Fibroblast of skin of back (primary cell): ENCODE measurements at places on chromosomes 5 and 9.

DNA sequence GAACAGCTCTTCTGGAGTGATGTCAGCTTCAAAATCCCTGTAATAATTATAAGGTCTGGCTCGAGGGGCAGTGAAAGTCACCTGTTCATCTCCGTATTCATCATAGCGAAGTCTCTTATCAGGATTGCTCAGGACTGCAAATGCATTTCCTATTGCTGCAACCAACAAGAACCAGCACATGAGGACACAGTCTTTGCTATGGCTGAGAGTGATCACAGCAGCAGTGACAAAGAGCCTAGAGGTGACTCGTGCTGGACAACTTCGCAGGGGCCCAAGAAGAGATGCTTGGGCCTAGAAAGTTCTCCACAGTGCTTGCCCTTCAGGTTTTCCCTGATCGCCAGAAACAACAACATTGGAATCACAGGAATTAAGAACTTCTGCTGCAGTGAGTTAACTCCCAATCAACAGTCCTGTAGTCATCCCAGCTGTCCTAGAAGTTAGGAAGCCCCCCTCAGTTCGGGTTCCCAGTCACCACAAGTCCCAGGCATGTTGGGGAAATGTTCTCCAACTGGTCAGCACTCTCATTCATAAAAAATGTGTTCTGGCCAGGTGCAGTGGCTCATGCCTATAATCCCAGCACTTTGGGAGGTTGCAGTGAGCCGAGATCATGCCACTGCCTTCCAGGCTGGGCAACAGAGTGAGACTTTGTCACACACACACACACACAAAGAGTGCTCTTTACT lies 13.0 kb downstream of the DNAJC18 start:
- DNase-seq: no peak

DNA sequence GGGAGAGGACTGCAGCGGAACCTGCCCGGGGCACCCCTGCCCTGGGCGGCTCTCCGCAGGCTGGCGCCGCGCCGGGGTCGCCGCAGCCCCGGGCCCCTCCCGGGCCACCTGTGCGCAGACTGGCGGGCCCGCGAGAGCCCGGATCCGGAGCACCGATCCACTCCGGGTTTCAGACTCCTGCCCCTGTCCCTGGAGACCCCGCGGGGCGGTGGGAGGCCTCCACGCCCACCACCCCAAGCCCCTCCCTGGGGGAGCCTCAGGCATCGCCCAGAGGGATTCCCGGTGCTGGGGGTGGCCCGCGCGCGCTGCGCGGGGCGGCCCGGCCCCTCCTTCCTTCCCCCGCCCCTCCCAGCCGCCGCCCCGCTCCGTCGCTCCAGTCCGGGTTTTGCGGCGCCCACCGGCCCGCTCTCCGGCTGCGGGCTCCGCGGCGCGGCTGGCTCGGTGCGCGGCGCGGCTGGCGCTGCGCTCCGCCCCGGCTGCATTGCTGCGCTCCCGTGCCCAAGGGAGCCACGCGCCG lies at the start of gene UNC5A:
TSS of gene UNC5A (plus strand) at position 479 of the 517 bp plus-strand sequence. CDS start 192 bp downstream, outside the sequence.
- DNase-seq: peak; percentile 43

DNA sequence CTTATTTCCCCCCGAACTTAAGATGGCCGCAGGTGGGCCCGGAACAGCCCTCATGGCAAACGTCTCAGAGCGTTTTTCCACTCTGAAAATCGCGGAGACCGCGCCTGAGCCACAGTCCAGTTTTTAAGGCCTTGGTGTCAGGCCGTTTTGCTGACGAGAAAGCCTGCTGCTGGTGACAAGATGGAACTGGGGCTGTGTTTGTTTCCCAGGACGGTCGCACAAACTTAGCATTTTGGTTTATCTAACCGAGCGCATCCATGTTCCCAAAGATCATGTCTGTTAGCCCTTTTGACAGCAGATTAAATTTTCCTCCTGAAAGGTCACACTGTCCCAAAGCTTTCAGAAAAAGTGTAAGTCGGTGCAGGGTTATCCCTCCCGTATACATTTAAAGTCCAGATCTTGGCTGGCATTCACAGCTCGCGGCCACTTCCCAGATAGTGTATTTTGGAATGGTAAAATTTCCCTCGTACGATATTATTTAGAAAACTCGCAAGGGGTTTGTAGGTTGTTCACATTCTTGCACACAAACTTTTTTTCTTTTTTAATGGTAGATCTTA lies 812 bp downstream of the SREK1 start:
- no peak for DNase-seq

GRCh38 chr5:140011297-140011802 lies 31.7 kb downstream of the NRG2 start:
- DNase-seq: no peak

- DNase-seq: peak; percentile 22
Observed at GRCh38 chr9:27473111-27473529, 51.0 kb upstream of the IFNK start.

GRCh38 chr5:68060382-68060781 lies 155.2 kb upstream of the PIK3R1 start:
- no peak for DNase-seq

GRCh38 chr9:125617087-125617486 lies 89.9 kb downstream of the MAPKAP1 start:
- no peak for DNase-seq

DNA sequence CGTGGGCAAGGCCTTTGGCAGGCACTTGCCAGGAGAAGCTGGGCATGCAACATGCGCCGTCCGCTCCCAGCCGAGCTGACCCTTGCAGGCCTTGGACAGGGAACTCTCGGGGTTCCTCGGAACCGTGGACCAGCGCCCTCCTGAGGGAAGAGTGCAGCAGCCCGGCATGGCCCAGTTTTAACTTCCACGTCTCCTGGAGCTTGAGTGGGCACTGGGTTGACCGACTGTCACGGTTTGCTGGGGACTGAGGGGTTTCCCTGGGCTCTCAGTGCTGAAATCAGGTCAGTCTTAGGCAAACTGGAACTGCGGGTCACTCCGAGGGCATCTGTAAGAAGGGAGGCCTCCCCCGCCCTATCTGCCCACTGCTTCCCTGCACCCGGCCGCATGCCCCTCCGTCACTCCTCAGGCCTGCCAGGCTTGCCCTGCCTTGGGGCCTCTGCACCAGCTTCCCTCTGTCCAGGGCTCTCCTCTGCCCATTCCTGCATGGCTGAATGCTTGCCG lies 87.0 kb upstream of the PHYKPL start:
- no peak for DNase-seq

- no peak for DNase-seq
Observed at GRCh38 chr9:93475856-93476255, 22.5 kb upstream of the FAM120AOS start.

DNA sequence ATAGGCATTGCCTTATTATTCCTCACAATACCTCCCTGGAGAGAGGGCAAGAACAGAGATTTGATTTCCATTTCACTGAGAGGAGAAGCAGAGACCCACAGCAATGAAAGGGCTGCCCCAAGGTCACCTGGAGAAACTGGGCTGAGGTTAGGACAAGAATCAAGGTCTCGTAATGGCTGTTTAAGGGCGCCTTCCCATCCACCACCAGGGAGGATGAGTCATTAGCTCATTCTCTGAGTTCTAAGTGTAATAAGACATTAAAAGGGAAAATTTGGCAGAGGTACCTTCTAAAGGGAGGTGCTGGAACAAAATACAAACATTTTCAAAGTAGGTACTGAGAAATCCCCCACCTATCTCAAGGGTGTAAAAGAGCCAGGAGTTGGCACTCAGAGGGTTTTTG lies 52.6 kb upstream of the TCERG1 start:
- no peak for DNase-seq

GRCh38 chr5:123809594-123810221 lies 297.7 kb downstream of the CSNK1G3 start:
- DNase-seq: no peak

- DNase-seq: no peak
Observed at GRCh38 chr9:116891424-116891823, 204.3 kb downstream of the TRIM32 start.

GRCh38 chr9:95927271-95928004 lies 51.9 kb downstream of the ERCC6L2 start:
- no peak for DNase-seq

- DNase-seq: peak; percentile 74
Observed at GRCh38 chr9:134858051-134858841, 22.4 kb upstream of the FCN2 start.

- no peak for DNase-seq
Observed at GRCh38 chr9:2220036-2220435, 204.9 kb downstream of the SMARCA2 start.

- peak; percentile 59 for DNase-seq
Observed at GRCh38 chr9:98022447-98022846, 34.1 kb upstream of the NANS start.
